Airway epithelial cell (primary cell): ENCODE measurements at places on chromosomes 3 and 15. TPM values are rescaled to one million over a fixed set of nuclear protein-coding genes. Genes with fewer than 3 reads are reported as not detected.

Gene CHRNB4
- total RNA-seq: not detected in 2 replicates

Gene TAMM41
- 16.9 and 20.1 TPM in 2 replicates for total RNA-seq

Gene PPM1M
- 0.65 and 0.99 TPM in 2 replicates for total RNA-seq

Gene ATP10A
- total RNA-seq: 0.42 and 0.60 TPM in 2 replicates

Gene PEX5L
- 0.07 TPM in 1 of 2 replicates, not detected in the other for total RNA-seq

Gene TKT
- total RNA-seq: 553 and 737 TPM in 2 replicates

Gene INSYN1
- 2.3 and 6.9 TPM in 2 replicates for total RNA-seq

Gene CCDC39
- not detected in 2 replicates for total RNA-seq

Gene TGM4
- total RNA-seq: 0.33 and 0.35 TPM in 2 replicates
